ENCODE measurements at places on chromosomes 13 and 19. TPM values are rescaled to one million over a fixed set of nuclear protein-coding genes. Genes with fewer than 3 reads are reported as not detected.

The CYP2A7 gene
- not detected for total RNA-seq

The KLK3 gene
- not detected for total RNA-seq

The TLE6 gene
- 2.4 TPM for total RNA-seq

The ARL11 gene
- total RNA-seq = not detected

The ZGLP1 gene
- 0.28 TPM for total RNA-seq

The TMEM38A gene
- 1.9 TPM for total RNA-seq

The TMEM238 gene
- total RNA-seq = 0.14 TPM

The TEKTIP1 gene
- not detected for total RNA-seq

The ANGPTL8 gene
- 0.18 TPM for total RNA-seq

Data from smooth muscle cell of bladder (primary cell).